ENCODE measurements at places on chromosomes 13 and 19.

DNA sequence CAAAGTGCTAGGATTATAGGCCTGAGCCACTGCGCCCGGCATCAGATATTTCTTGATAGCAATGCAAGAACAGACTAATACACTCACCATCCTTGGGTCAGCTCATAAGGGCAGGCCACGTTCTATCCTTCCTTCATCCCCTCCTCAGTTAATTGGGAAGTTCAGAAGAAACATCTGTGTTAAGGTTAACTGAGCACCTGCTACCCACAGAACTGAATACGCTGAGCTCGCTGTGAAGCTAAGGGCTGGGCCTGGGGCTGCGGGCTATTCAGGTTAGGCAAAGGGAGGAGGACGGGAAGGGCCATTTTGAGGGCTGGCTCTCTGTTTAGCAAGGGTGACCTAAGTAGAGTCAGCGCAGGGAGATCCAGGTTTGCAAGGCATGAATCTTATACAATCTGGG lies 43.0 kb upstream of the UQCRFS1 start:
- no peak for DNase-seq

DNA sequence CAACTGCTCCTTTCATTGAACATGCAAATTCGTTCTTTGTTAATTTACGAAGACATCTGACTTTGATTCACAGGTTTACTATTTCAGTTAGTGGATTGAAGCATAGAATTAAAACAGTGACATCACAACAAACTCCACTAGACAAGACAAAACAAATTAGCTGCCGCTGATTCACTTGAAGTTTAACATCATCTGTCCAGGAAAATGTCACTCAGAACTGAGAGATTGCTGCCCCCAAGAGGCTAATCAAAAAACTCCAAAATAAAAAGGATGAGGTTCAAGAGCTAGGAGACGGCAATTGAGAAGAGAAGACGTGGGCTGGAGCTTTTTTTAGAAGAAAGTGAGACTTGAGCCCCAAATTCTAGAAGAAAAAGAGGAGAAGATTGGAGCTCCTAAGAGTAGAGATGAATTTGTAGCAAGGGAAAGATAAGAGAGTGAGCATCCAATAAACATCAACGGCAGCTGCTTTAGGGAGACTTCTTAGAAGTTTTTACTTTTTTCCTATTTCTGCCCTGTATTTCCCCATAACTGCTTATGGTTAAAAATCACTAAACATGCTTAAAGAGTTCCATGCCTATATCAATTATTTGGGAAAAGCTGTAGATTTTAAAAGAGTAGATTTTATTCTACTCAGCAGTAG lies 40.8 kb upstream of the TPP2 start:
- DNase-seq = peak; percentile 21

DNA sequence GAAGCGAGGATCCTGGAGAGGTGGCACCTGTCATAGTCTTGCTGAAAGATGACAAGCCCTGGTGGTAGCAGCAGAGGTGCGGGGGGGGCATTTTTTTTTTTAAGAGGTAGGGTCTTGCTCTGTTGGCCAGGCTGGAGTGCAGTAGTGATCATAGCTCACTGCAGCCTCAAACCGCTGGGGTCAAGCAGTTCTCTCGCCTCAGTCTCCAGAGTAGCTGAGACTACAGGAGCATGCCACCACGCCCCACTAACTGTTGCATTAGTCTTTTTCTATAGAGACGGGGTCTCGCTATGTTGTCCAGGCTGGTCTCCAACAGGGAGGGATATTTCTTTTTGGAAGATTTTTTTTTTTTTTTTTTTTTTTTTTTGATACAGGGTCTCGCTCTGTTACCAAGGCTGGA lies 3.3 kb downstream of the BAX start:
- no peak for DNase-seq

- DNase-seq = no peak
These were observed 8.6 kb upstream of the PEAK3 start for GRCh38 chr19:2290441-2291184.

GRCh38 chr13:58056426-58056825 lies 424.9 kb downstream of the PCDH17 start:
- no peak for DNase-seq
